ENCODE measurements at places on chromosomes 5 and 9.

DNA sequence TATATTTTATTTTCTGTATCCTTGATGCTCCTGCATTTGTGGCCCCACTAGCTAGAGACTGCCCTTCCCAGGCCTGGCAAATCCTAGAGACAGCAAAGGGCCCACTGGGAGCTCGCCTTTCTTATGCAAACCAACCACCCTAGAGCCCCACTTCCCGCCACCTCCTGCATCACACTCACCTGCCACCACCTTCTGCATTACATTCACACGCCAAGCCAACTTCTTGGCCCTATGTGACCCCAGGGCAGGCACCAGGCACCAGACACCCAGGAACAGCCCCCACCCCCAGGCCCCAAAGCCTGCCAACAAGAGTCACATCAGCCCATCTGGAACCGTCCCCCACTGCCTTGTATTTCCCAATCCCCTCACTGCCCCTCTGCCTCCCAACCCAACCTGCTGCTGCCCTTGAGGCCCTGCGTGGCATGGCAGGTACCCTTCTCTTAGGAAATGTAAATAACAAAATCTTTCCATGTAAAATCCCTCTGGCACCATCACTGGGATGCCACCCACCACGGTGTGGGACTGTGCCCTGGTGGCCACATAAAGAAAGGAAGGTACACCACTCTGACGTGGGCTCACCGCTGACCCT, 22.0 kb downstream of the ROR2 start:
- DNase-seq = no peak

- no peak for DNase-seq
Measured at GRCh38 chr9:21056931-21057330, 20.8 kb downstream of the IFNB1 start.

- DNase-seq = no peak
Measured at GRCh38 chr5:65382582-65382981, 99.1 kb downstream of the ADAMTS6 start.

DNA sequence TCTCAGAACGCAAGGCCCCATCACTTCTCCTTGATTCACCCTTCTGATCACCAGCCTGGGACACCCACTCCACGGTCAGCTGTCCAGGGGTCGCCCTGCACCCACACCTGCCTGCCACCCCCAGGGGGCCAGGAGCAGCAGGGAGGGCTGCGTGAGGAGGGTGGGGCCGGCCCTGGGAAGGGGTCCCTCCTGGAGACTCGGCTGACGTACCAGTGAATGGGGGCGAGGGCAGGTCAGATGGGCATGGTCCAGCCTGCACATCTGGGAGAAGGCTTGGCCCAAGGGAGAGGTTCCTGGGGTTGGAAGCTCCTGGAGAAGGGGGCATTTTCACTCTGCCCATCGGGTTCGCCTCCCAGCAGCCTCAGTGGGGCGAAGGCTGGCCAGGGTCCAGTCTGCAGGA, 21.8 kb upstream of the SARDH start:
- no peak for DNase-seq

DNA sequence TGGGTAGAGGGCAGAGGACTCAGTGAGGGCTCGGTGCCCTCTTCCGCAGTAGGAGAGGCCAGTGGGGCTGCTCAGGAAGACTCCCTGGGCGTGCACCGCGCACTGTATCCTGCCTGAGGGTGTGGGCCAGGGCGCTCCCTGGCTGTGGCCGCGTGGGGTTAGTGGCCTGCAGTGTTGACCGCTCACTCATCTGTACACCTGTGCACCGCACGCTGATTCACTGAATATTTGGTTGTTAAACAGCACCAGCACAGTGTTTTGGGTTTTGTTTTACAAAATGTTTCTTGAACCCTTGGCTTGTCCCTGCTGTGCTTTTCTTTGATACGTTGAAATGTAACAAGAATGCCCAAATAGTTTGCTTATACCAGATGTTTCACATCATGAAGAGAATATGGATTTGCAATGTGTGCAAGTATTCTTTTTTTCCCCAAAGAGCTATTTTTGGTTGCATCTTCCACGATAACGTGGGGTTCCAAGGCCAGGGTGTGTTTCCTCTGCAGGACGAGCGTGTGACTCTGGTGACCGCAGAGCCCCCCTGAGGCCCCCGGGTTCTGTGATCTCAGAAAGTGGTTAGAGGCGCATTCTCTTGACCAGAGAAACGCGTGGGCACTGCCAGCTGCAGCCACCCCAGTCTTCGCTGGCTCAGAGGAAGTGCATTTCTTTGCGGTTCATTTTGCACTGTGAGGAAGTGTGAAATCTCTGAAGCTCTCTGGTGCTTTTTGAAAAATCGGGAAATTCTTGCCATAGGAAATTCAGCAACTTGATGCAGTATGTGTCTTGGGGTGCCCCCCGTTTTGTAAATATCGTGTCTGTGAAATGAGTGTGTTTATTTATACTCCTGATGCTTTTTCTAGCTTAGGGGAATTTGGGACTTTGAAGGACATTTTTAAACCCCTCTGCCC, 46.9 kb downstream of the AHRR start:
- no peak for DNase-seq

GRCh38 chr5:38347040-38347763, 88.8 kb downstream of the EGFLAM start:
- DNase-seq = no peak

- no peak for DNase-seq
Measured at GRCh38 chr5:44875661-44876605, 67.2 kb downstream of the MRPS30 start.

GRCh38 chr5:94086194-94086593, 344.8 kb upstream of the POU5F2 start:
- DNase-seq = no peak

GRCh38 chr5:89470658-89471057, 587.7 kb upstream of the MEF2C start:
- DNase-seq = no peak

GRCh38 chr9:94826644-94827410, 100.3 kb downstream of the AOPEP start:
- DNase-seq = no peak

DNA sequence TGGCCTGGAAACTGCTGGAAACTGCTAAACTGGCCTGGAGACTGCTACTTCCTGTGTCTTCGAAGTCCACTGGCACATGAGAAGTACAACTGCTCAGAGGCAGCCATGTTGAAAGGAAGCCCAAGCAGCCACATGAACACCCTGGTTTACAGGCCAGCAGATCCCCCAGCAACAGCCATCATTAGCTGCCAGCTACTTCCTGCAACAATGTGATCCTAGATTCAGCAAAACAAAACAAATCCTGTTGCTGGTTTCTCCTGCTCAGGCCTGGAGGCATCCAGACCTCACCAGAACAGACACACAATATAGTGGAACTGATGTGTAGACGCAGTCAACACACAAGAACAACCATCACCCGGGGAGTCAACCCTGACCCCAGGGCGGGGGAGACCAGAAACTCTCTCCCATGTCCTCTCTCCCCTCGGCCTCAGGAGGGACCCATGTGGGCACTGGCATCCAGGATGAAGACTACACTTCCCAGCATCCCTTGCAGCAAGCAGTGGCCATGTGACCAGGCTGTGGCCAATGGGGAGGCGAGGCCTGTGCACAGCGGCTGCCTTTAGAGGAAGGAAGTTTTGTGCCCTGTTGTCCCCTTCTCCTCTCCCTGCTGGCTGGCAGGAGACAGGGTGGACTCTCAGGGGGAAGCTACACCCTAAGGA, 9.2 kb upstream of the LCN15 start:
- DNase-seq = peak; percentile 70

DNA sequence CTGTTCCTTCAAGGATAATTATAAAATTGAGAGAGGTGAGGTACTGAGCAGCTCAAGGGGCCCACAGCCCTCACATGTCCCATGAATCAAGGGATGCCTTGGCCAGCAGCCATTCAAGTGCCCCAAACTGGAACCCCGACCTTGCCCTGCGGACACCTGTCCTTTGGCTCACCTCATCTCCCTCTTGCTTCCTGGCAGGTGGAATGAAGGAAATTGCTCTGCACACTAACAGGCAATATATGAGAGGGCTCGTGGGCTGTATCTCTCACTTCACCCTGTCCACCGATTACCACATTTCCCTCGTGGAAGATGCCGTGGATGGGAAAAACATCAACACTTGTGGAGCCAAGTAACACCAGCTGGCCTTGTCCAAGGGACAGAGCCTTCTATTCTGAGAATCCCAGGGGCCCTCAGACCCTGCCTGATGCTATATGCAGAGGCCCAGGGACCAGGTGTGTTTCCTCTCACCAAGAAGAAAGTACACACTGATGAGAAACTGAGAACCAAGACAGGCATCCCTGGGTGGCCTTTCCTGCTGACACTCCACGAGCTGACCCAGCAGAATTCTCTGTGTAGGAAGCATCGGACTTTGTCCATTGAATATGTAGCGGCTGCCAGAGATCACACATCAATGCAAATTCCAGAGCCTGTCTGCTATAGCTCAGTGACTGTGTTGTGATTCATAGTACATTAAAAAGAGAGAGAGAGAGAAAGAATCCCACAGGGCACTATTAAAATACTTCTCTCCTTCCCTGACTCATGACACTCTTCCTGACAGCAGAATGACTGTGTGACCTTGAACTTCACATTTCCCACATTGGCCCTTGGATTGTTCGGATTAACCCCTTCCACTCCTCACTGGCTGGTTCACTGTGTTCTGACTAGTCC, 92.6 kb downstream of the LIFR start:
- DNase-seq = no peak

DNA sequence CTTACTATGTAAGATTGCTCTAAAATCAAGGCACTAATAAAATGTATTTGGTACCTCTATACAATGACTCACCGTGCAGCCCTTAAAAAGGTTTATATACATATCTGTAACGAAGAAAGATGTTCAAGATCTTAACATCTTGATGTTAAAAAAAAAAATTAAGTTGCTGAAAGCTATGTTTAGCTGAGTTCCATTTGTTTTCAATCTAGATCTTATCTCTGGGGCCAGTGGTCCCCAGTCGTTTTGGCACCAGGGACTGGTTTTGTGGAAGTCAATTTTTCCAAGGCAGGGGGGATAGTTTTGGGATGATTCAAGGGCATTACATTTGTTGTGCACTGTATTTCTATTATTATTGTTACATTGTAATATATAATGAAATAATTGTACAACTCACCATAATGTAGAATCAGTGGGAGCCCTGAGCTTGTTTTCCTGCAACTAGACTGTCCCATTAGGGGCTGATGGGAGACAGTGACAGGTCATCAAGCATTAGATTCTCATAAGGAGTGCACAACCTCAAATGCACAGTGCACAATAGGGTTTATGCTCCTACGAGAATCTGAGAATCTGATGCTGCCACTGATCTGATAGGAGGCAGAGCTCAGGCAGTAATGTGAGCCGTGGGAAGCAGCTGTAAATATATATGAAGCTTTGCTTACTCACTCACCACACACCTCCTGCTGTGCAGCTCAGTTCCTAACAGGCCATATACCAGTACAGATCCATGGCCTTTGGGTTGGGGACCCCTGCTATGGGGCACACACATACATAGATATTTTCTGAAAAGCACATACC, 27.6 kb upstream of the TSLP start:
- DNase-seq = peak; percentile 2

GRCh38 chr9:14314929-14315874, 1.3 kb upstream of the NFIB start:
- peak; percentile 46 for DNase-seq

GRCh38 chr5:137176126-137176525, 323.0 kb downstream of the SPOCK1 start:
- no peak for DNase-seq

GRCh38 chr5:143129910-143130612, 273.4 kb downstream of the NR3C1 start:
- DNase-seq = no peak

GRCh38 chr9:133103183-133103986, 17.7 kb downstream of the RALGDS start:
- DNase-seq = no peak

DNA sequence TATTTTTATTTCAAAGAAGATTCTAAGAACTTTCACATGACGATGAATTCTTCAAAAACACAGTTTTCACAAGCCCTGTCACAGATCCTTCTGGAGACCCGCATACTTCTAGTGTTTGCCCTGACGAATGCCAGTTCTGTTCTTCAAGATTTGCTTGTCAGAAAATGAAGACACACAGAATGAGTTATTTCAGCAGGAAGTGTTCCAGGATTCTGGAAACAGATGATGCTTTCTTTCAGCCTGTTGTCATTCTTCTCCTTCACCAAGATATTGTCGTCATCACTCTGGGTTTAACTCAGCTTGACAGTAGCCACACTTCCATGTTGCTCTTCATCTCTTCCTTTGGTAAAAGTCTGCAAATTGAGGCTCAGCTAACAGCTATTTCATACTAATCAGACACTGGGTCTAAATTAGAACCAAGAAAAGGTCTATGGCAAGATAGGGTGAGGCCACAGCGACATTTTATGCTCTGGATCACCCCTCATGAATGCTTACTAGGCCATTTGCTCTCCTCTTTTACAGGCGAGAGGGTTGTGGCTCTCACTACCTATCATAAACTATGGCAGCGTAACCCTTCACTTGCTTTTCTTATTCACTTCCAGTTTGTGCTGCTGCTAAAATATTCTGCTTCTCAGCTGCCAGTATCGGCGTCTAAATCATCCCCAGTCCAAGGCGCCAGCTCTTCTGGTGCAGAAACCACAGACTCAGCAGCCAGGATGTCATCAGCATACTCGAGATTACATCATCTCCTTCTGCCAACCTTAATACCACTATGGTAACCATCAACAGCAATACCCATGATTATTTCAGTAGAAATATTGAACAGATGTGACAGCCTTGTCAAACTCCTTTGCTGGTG, 159.6 kb upstream of the TBCA start:
- no peak for DNase-seq

GRCh38 chr5:33806738-33807442, 84.9 kb downstream of the ADAMTS12 start:
- DNase-seq = no peak

- peak; percentile 5 for DNase-seq
Measured at GRCh38 chr5:57642066-57642465, 159.5 kb upstream of the ACTBL2 start.

DNA sequence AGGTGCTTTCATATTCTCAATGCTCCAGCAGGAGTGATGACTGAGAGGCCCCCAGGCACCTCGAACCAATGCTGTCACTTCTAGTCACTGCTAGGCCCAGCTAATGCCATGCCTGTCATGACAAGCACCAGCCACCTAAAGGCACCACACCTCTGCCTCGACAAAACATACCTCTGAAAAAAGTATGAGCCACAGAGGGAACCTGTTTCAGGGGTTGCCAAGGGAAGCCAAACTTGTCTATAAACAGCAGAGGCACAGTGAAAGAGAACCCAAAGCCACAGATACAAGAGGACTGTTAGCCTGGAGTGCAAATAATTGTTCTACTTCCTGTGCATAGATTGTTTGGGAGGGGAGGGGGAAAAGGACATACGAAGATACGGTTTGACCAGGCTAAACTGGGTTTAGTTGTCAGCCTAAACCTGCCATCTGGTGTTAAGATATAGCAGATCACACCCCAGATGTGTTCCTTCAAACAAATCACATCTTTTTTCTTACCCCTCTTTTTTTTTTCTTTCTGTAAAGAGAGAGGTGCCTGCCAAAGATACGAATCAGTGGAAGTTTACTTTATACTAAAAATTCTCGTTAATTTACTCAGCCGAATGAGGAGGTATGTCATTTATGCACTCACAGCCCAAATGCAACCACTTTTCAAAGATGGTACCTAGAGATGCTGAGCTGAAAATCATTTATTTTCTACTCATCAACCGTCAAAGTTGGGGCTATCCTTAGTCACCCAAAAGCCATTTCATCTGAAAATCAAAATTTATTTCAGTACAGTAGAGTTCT, 45.7 kb downstream of the BNC2 start:
- DNase-seq = no peak

- DNase-seq = no peak
Measured at GRCh38 chr5:50445296-50445949, 4.3 kb upstream of the EMB start.

All from NT2/D1 (cell line).